ENCODE measurements at places on chromosomes 2 and 18.

DNA sequence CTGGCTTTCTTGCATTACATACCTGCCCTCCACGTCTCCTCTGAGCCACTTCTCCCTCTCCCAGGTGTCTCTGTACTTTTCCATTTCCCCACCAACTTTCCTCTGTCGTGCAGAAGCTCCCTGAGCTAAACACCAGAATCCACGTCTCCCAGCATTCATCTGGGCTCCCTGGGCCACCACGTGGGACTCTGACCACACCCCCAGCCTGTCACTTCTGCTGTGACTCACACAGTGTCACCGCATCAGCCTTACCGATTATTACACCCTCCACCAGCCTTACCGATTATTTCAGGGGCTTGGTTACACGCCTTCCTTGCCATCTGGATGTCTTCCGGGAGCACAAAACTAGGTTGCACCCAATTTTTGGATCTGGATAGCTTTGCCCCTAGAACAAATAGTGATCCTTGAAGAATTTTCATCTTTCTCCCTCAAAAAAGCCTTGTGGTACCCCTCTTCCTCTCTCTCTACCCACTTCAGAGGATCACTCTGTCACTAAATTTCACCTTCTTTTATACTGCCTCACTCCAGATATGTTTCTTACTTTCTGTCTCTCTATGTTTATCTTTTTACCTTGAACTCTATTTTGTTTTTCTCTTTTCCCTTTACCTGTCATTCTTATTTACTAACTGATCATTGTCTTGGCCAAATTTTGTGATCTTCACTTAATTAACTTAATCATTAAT is 136.9 kb upstream of the CAB39 start:
- no peak for DNase-seq

DNA sequence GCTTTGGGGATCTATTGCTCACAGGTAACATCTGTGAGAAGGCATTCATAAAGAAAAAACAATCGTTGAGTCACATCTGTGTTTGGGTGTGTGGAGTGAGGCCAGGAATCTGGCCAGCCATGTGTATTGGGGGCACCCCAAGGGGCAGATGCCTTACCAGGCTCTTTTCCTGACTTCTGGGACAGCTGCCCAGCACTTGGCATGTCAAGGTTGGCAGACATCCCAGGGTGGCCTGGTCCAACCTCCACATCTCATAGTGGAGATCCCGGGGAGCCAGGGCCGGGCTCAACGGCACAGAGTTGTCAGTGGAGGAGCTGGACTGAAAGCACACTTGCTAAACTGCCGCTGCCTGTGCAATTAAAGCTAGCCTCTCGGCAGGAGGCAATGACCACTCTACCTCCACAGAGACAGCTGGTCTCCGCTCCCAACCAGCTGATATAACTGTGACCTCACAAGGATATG is 75.3 kb upstream of the MGAT4A start:
- no peak for DNase-seq

- no peak for DNase-seq
These were observed 32.8 kb downstream of the RTN4 start for GRCh38 chr2:55017428-55017827.

DNA sequence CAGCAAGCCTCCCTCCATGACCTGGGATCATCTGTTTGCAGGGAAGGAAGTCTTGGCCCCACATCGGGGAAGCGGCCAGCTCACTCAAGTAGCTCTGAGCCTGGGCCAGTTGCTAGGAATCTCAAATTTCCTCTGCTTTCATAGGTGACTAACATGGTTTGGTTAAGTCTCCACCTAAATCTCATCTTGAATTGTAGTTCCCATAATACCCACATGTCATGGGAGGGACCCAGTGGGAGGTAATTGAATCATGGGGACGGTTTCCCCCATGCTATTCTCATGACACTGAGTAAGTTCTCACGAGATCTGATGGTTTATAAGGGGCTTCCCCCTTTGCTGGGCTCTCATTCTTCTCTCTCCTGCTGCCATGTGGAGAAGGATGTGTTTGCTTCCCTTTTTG is 75.2 kb downstream of the LBH start:
- DNase-seq = no peak

DNA sequence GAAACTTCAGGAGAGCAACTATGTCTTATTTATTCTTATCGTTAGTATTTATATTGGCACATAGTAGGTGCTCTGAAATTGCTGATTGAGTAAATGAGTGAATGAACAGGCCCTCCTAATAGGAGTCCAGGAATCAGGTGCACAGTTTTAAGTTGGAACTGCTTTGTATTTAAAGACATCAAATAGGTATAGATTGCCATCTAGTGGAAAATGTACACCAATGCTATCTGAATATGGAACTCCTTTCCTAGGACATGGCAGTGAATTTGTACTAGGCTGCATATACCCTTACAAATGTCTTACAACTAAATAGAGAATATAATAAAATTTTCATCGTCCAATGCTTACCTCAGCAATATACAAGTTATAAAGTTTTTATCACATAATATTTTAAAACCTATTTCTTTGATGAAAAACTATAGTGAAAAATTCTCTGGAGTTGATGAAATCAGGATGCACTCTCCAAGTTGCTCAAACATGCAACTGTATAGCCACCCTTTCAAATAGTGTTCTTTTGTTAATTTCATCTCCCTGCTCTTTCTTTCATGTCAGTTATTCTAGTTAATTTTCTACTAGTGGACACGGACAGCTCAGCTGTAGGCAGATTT is 318.9 kb upstream of the SYT4 start:
- peak; percentile 11 for DNase-seq

DNA sequence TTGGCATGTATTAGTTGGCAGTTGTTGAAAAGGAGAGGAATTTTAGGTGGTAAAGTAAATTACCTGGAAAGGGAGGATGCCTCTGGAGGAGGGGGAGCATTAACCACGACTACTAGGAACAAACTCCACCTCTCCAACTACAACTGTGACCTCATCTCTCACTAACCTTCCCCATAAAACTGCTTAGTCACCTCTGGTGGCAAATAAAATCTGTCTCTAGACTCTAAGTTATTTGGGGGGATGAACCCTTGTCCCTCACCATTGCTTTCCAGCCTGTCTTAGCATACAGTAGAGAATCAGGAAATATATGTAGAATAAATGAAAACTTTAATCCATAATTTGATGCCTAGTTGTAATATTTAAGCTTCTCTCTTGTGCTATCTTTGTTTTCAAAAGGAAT is 27.6 kb upstream of the MYO1B start:
- DNase-seq = peak; percentile 16

DNA sequence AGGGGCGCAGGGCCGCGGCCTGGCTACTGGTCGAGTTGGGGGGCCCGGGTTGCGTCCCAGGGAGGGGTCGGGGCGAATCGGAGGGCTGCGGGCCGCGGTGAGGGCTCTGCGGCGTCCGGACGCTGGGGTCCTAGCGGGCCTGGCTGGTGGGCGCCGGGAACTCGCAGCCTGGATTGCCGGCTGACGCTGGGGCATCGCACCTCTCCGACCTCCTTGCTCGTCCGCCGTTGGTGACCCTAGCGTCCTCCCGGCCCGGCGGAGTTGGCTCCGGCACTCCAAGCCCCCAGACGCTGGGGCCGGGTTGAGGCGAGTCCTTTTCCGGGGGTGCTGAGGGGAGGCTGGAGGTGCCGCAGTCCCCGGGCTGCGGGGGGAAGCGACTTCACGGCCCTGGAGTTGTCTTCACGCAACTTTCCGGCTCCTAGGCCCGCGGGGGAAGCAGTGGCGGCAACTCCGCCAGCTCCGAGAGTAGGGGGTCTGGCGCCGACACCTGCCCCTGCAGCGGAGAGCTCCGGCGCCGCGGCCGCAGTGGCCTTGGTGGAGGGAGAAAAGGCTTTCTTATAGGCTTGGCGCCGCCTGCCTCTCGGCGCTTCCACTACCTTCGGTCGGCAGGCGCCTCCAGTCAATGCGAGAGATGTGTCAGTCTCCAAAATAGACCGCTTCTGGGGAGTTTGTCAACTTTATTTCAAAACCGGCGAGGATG is 70.3 kb downstream of the HAUS1 start:
- peak; percentile 54 for DNase-seq

GRCh38 chr2:202237787-202238233 is 587 bp downstream of the SUMO1 start:
- DNase-seq = peak; percentile 37

DNA sequence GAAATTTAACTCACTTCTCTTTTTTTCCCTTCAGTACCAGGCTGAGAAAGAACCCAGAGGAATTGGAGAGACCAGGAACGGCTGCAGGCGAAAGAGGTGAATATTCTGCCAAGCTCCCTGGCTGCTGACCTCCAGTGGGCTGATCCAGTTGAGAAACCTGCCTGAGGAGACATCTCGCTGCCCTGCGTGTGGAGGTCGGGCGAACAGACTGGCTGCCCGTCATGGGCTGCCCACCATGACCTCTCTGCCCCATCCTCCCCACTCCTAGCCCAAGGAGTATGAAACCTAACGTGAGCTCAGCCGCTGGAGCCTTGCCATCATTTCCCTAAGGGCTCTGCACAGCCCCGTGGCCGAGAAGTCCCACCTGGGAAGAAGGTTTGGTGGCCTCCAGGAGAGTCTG is 148.8 kb upstream of the SALL3 start:
- no peak for DNase-seq

- DNase-seq = no peak
These were observed 28.9 kb upstream of the SEMA4C start for GRCh38 chr2:96898641-96899412.

DNA sequence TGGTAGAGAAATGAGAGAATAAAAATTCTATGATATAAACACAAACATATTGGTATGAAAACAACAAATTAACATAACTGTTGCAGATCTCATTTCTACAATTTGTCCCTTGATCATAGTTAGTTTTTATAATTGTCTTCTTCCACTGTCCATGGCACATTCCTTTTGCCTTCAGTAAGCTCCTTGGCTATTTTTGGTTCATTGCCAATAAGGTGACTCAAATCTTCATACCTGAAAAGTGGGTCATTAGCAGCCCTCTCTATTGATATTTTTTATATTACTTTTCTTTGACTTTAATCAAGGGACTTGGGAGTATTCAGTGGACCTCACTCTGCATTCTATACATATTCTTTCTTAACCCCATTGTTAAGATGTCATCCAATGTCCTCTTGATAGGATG is 552.9 kb downstream of the TDRD15 start:
- DNase-seq = no peak

DNA sequence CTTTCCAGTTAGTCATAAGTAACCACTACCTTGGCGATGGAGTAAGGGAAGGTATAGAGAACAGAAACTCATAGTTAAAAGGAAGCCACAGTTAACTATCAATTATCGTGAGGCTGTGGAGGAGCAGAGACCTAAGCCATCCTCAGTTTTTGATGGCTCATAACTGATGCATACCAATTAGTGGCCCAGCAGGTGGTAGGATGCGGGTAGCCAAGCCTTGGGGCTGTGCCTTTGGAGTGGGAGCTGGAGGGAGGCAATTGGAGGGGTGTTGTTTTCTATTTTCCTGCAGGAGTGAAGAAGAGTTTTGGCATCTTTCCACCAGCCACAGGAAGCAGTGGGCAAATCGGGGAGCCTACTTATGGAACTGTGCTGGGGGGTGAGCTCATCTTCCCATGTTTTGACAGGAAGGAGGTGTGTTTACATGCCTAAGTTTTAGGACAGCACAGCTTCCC is 194.8 kb downstream of the TPGS2 start:
- no peak for DNase-seq

DNA sequence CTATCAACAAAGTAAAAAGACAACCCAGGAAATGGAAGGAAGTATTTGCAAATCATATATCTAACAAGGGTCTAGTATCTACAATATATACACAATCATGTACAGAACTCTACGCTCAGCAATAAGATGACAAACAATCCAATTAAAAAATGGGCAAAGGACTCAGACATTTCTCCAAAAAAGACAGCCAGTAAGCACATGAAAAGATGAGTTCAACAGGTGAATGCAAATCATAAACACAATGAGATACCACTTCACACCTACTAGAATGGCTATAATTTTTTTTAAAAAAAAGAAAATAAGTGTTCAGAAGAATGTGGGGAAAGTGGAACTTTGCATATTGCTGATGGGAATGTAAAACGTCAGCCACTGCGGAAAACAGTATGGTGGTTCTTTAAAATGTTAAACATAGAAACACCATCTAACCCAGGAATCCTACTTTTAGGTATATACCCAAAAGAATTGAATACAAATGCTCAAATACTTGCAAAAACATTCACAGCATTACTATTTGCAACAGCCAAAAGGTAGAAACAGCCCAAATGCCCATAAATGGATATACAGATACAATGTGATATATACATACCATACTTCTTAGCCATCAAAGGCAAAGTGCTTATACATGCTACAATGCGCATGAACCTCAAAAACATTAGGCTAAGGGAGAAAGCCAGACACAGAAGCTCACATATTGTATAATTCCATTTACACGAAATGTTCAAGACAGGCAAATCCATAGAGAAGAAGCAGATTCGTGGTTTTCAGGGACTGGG is 121.2 kb downstream of the CABYR start:
- DNase-seq = no peak

- DNase-seq = no peak
These were observed 449.5 kb upstream of the PKDCC start for GRCh38 chr2:41598161-41598894.

DNA sequence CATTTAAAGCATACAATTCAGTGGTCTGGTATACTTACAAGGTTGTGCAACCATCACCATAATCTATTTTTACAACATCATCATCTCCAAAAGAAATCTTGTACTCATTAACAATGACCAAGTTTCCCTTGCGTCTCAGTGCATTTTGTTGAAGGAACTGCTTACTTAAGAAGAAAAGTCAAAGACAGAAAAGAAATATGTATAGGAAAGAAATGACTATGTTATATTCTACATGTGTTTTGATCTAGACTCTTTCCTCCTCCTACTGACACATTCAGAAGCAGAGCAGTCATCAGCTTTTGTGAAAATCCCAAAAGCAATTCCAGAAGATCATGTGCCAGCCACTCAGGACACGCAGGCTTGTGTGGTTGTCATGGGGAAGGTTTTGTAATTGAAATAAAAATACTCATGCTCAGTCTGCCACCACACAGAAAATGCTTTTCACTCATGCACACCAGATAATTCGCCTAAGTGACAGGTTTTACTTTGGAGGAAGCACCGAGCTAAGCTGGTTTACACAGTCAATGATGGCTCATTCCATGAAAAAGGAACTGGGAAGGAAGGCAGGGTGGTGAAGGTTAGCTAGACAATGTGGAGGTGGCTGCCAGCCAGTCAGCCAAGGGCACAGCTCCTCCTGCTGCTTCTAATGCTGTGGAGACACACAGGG is 158.5 kb upstream of the REV1 start:
- peak; percentile 49 for DNase-seq

DNA sequence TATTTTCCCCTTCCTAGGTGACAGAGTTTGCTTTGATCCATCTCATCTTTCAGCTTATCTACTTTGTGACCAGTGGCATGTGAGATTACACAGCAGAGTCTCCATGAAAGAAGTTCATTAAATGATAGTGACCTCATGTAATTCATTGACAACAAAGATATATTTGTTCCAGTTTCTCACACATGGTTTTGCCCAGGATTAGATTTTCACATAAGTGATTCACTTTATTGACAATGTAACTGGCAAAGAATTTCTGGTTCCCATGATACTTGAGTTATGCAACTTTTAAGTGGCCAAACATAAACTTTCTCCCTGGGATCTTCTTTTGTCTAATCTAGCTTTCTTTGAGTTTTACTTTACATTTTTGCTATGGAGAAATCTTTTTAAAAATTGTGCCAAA is 50.0 kb downstream of the MC4R start:
- no peak for DNase-seq

All from suppressor macrophage treated with lipopolysaccharide for 4 hours (primary cell).